ENCODE measurements at places on chromosomes 5 and 9.

DNA sequence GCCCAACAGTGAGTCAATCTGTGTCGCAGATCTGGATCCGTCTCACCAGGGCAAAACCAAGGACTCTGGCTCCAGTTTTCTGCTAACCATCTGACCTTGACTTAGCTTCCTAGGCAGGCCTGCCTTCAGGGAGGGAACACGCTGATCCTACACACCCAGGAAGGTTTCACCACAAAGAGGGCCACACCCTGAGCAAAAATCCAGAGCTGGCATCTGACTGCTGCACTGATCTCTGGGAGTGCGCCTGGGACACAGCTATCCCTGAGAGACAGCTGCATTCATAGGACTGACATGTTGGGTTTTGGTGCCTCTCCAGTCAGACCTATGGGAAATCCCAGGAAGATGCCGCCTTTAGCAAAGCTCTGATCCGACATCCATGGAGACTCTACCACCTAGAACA, 47.5 kb downstream of the CDK5RAP2 start:
- DNase-seq: no peak

GRCh38 chr5:73691302-73692080, 65.5 kb downstream of the ARHGEF28 start:
- DNase-seq: no peak

DNA sequence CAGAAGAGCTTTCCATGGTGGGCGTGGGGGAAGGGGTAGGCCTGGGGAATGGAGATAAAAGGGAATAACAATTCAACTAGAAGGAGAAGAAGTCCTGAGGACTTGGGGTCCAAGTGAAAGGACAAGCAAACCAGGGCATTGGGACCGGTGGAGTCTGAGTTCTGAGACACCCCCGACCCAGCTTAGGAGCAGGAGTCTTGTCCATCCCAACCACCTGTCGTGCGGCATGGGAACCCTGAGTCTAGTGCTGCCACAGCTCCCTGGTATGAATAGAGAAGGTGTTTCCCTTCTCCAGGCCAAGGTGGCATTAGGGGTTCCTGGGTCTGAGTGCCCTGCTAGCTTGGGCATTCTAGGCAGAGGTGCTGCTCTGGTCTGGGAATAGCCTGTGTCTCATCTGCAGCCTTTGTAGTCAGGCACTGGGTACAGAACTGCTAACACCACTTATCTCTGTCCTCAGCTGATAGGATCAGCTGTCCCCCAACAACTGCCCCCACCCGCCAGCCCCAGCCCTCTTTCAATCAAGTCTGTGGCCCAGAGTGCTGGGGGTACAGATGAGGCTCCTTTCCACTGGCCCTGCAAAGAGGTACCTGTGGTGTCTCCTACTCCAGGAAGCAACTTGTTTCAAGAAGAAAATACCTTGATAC, 9.9 kb downstream of the HNRNPAB start:
- DNase-seq: no peak

DNA sequence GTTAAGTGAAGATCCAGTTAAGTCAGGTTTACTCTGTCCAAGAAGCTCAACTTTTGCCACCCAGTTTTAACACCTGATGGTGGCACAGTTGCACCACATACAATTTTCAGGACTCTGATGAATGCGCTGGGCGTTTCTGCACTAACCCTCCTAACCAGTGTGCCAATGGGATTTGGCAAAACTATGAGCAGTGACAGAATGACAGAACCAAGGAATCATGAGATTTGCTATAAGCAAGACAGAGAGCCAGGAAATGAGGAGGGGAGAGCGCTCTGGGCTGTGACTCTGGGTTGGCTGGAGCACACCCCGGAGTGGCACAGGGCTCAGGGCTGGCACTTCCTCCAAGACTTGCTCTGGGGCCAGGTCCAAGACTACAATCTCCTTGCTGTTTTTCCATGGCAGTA, 84.1 kb downstream of the SH3PXD2B start:
- no peak for DNase-seq

DNA sequence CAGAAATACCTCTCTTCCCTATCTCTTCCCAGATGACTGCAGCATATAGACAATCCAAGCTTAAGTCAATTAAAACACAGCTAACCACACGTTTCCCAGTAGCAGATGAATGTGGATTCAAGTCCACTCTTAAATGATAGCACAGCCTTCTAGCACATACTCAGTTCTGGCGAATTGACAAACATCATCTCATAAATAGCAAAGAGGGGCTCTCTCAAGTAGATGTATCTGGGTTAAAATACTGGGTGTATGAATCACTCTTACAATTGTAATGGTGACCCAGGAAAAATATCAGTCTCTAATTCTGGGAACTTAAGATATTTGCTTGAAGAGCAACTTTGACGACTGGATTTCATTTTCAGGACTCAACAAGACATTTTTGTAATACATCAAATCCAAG, 67.0 kb upstream of the HAPLN1 start:
- no peak for DNase-seq

GRCh38 chr5:81545911-81546310, 152.0 kb upstream of the ACOT12 start:
- DNase-seq: no peak

GRCh38 chr5:109126481-109126880, 283.3 kb downstream of the PJA2 start:
- no peak for DNase-seq

DNA sequence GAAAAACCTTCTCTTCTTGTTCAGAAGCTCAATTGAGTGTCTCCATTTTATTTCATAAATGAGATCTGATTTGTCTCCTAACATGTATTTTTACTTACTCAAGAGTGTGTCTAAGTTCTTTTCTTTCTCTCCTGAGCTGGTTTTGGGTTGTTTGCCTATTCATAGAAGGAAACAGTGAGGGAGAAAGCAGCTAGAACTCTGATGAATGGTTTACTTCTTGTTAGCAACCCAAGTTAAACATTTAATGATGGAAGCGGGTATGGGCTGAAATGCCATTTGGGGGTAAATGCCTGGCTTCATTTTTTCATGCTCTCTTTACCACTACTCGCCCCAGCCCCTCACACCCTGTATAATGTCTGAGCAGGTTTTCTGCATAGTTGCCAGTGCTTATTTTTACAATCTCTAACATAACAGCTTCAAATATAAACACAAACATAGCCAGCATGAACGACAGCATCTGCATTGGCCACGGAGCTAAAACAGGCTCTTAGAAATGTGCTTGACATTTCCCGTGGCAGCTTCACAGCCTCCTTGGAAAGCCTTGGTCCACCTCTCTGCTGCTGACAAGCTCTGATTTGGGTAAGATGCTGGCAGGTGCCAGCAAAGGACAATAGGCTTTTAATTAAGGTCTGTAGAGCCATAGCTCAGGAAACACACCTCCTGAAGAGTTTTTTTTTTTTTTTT, 321.1 kb downstream of the ARHGEF28 start:
- no peak for DNase-seq

- no peak for DNase-seq
These were observed 62.9 kb upstream of the PPARGC1B start for GRCh38 chr5:149667084-149667828.

- no peak for DNase-seq
These were observed 153.2 kb upstream of the MAST4 start for GRCh38 chr5:66442951-66443445.

All from NCI-H774 (cell line).